ENCODE measurements at places on chromosomes 2 and 18.
A peak's percentile ranks its signal among the peaks of the same experiment; 100 is the strongest.

DNA sequence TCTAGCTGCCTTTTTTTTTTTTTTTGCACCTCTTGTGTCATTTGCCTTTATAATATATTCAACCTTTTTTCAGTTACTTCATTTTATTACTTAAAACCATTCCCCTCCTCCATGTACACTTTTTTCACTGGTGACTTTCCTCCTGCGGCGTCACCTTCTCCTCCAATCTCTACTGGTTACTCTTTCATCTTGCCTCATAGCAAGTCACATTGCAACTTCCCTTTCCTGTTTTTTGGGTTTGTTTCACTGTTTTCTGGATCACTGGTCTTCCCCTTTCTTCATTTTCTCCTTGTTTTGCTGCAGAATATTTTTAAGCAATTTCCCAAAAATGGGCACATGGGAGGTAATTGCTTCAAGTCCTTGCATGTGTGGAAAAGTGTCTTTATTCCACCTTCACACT is 37.7 kb upstream of the GPR155 start:
- DNase-seq, result no peak

DNA sequence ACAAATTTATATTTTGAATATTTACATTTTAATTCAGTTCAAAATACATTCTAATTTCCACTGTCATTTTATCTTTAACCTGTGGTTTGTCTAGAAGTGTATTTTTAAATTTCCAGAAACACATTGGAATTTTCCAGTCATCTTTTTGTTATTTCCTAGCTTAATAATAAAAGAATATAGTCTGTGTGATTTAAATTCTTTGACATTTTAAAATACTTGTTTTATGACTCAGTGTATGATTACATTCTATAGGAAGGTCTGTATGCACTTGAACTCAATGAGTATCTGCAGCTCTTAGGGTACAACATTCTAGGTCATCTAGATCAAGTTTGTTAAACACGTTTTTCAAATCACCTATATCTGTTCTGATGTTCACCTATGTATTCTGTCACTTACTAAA is 88.3 kb upstream of the MBOAT2 start:
- no peak for DNase-seq

DNA sequence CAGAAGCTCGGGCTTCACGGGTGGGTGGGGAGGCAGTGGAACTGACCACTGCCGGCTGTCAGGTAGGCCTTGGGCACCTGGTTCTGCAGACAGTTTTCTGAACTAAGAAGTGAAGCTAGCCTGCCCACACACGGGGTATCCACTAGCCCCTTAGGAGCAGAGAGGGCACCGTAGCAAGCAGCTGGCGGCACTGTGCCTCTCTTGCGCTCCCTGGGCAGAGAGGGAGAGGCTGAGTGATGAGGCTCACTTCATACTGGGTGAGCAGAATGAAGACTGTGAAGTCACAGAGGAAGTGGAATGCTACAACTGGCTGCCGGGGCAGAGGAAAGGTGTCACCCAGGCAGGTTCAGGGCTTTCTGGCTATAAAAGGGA is 753 bp downstream of the ITPRIPL1 start:
- peak; percentile 74 for DNase-seq

DNA sequence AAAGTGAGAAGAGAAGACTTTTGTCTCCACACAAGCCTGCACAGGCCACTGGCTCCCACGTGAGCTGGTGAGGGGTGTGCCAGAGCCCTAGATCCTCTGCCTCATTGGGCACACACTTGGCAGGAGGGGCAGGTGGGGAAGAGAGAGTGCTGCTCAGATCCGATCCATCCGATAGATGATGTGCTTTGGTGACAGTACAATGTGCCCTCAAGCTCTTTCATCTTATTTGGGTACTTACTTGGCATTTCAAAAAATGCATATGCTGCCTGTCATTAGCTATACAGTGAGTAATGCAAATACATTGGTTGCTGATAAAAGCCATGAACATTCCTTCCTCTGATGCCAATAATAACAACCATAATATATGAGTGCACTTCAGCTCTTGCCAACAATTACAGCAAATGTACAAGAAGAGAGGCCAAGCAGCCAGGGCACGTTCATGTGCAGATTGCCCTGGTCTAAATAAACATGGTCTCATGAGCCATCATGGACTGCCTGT is 255.3 kb downstream of the VAPA start:
- DNase-seq, result no peak

- no peak for DNase-seq
Observed at GRCh38 chr2:169526451-169526850, 16.9 kb downstream of the KLHL41 start.
